ENCODE measurements at places on chromosomes 11 and 22.

GRCh38 chr22:46036558-46037408 is 59.8 kb upstream of the WNT7B start:
- peak; percentile 41 for DNase-seq

DNA sequence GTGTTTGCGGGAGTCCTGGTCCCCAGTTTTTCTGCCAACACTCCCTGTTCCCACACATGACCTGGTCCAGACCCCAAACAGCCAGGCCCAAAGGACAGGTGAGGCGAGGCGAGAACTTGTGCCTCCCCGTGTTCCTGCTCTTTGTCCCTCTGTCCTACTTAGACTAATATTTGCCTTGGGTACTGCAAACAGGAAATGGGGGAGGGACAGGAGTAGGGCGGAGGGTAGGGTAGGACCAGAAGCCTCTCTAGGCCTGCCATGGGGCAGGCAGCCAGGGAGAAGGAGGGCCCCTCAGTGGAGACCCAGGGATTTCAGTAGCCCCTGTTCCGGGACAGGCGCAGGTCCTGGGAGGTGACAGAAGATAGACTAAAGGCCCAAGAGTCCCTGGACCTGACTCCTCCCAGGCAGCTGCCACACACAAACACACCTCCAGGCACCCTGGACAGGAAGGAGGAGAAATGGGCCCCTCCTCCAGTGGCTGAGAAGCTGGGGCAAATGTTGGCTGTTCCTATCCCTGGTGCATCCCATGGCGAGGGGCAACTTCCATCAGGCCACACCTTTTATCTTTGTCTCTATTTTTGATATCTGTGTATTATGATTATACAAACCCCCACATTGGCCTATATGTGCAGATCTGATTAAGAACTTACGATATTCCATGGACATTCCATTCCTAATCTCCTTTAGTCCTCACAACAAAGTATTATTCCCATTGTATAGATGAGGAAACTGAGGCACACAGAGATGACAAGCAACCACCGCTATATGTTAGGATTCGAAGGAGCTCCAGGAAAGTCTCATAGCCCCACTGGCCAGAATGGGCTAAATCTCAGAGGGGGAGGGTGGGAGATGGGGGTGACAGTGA is 626 bp upstream of the F2 start:
- no peak for DNase-seq

- DNase-seq, result no peak
Measured at GRCh38 chr11:335779-336658, 15.4 kb upstream of the IFITM3 start.

GRCh38 chr11:120756931-120757330 is 245.4 kb downstream of the GRIK4 start:
- DNase-seq, result no peak

DNA sequence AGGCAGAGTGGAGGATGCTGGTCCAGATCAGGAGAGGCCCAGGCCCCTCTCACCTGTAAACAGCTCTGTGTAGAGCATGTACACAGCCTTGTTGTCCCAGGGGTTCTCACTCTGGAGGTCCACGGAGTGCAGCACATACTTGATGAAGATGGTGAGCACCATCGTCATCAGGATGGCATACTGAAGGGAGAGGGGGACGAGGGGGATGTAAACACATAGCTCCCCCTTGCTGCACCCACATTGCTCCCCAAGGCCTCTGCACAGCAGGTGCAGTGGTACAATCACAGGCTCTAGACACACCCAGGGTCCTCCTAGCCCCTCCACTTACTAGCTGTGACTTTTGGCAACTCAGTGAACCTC is 2.9 kb downstream of the SYVN1 start:
- no peak for DNase-seq

DNA sequence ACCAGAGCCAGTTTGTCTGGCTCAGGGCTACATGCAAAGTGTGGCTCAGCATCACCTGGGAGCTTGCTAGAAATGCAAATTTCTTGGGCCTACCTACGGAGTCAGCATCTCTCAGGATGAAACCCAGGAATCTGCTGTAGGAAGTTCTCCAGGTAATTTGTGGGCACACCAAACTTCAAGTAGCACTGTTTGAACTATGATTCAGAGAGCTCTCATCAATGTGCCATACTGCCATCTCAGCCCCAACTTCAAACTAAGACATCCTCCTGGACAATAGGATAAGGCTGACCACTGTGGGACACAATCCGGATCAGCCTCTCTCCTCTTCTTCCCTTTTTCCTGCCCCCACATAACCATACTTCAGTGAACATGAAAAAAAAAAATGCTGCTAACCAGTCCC is 374.5 kb downstream of the METTL15 start:
- DNase-seq, result no peak

- DNase-seq, result peak; percentile 10
Measured at GRCh38 chr11:7020183-7020917, at the start of the genes NLRP14 and ZNF214. Gene NLRP14 (plus strand): TSS chr11:7020479. CDS start chr11:7038587, 18,108 bp downstream. Gene ZNF214 (minus strand): TSS chr11:7020346. CDS start chr11:7002835, 17,511 bp downstream.

- DNase-seq, result no peak
Measured at GRCh38 chr11:98194611-98195010, 826.1 kb upstream of the CNTN5 start.

DNA sequence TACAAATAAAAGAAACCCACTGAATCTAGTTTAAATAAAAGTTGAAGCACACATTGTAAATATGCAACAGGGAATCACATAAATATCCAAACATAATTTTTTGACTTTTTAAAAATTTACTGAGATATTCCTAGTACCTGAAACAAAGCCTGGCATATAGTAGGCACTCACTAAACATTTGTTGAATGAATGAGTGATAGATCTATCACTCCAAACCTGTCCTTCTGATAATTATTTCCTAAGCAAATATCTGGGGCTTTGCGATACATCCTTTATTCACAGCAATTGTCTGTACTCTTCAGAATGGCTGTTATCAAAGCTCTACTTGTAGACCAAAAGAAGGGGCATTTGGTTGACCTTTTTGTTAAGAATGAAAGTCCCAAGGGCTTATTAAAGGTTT is 2.6 kb upstream of the PSMA1 start:
- no peak for DNase-seq

- peak; percentile 49 for DNase-seq
Measured at GRCh38 chr11:68312780-68313573, 586 bp downstream of the LRP5 start.

- no peak for DNase-seq
Measured at GRCh38 chr11:120306519-120307242, 18.4 kb upstream of the TLCD5 start.
